ENCODE measurements at places on chromosomes 6 and 20.

GRCh38 chr6:93238632-93239031 lies 180.7 kb downstream of the EPHA7 start:
- no peak for DNase-seq

DNA sequence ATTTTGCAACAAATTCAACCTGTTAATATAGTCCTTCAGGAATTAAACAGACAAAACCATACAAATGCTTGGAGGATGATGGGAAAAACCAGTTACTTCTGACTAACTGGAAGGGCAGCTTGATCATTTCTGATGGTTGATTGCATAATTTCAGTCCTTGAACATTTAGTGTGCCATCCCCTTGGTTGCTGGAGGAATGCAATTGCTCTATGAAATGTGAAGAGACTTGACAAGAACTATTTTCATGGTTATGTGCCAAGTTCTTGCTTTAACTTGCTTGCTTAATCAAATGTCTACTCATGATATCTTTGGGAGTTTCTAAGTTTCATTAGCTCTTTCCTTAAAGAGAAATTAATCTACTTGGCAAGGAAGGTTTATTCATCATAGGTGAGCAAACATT lies 45.2 kb downstream of the ANKEF1 start:
- DNase-seq = no peak

DNA sequence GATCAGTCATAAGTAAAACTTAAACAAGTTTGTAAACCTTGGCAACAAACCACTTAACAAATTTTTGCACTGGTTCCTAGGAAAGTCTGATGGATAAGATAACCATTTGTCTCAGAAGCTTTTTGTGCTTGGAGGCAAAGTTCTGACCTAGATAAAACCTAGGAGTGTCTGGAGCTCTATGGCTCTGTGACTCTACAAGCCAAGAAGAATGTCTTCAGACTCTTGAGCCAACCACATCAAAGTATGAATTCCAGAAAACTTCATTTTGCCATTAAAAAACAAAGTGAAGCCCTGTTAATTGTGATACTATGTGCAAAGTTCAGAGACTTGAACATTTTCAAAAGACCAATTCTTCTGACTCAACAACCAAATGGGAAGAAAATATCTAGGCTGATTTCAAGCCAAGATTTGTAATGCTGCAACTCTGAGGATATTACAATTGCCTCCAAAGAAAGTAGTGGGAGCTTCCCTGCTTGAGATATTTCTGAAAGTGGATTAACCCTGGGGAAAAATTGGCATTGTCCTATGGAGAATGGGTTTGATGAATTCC lies 158.1 kb upstream of the FOXQ1 start:
- no peak for DNase-seq

DNA sequence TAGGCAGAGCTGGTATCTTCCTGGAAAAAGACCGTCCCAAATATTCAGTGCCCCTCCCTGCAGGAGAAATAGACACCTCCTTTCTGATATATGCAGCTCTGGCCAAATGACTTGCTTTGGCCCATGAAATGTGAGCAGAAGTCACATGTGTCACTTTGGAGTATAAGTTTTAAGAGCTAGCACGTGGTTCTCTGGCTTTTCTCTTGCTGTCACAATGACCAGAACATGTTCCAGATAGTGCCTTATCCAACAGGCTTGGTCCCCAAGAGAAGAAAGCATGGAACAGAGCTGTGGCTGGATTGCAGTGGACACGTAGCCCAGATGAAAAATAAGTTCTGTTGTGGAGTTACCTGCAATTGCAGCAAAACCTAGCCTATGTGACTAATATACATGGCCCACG lies 40.4 kb downstream of the UNC5CL start:
- no peak for DNase-seq

- no peak for DNase-seq
These were observed 38.0 kb downstream of the PHIP start for GRCh38 chr6:79040083-79040482.

DNA sequence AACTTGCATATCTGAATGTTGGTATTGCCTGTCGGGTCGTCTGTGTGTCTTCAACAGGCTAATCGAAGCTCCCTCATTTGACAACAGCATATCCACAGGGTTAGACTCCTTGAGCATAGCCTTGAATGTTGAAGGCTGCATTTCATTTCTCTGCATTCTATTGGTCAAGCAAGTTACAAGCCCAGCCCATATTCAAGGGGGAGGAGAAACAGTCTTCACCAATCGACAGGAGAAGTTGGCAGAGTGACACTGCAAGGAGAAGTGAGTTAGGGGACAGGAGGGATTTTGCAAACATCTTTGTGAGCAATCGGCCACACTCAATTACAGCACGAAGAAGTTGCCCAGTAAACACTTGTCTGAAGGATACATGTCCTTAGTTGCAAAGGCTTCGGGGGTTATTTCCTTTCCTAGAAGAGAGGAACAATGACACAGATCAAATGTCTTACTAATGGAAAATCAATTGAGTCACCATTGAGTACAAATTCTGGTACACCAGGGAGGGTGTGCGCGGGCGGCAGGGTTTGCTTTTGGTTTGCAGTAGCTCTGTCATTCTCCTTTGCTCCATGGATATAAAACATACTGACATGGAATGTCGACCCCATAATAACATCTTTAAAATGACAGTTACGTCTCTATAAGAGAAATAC lies 60.6 kb upstream of the NT5E start:
- DNase-seq = no peak

DNA sequence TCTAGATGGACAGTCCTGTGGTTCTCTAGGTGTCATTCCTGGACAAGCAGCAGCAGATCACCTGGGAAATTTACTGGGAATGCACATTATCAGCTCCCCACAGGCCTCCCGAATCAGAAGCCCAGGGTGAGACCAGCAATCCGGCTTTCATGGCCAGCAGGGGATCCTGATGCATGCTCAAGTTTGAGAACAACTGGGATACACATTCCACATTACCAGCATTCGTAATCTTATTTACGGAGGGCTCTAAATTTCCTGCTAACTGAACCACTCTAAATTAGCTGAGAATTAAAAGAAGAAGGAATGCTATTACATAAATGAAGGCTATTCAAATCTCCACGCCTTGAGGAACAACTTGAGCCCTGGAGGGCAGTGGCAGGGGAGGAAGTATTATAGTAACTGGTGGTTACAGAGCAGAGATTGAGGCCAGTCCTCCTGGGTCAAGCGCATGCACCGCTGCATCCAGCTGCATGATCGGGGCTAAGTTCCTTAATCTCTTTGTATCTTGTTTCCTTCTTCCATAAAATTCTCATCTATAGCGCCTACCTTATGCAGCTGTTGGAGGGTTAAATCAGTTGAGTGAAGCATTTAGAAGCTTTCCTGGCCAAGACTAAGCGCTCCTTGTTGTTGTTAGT lies 403.7 kb downstream of the CDH26 start:
- DNase-seq = no peak

DNA sequence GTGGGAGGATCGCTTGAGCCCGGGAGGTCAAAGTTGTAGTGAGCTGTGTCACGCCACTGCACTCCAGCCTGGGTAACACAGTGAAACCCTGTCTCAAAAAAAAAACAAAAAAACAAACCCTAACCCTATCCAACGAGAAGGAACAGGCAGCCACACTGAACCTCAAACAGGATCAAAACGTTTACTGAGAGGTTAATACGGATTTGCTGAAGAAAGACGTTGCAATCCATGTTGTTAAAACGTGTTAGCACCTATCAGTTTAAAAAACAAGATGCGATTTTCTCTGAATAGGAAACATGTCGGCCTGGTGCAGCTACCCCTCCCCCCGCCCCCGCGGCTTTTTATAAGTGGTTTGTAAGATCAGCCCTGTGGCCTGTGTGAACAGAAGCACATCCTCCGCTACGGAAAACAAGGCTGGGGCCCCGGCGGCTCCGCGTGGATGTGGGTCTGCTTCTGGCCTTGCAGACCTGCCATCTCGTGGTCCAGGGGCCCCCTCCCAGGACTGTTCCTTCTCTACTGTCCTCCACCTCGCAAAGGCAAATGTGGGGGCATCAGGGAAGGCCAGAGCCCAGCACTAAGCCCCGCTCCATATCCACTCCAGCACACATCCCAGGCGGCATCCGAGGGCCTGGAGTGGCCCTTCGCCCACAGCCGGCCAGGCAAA lies 11.4 kb downstream of the SLC2A4RG start:
- peak; percentile 46 for DNase-seq

GRCh38 chr20:25470045-25470444 lies 62.6 kb downstream of the GINS1 start:
- DNase-seq = peak; percentile 32

GRCh38 chr6:105805501-105806023 lies 280.6 kb upstream of the PRDM1 start:
- DNase-seq = no peak

DNA sequence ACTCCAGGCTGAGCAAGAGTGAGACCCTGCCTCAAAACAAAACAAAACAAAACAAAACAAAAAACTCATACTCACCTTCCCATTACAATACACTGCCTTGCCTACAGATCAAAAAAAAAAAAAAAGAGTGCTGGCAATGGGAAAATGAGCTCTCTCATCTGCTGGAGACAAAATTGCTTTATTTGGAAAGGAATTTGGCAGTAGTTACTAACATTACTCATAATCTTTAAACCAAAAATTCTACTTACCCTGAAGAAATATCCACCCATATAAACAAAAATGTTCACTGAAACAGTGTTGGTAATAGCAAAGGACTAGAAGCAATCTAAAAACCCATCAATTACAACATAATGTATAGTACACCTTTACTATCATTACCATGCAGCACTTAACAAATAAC lies 120.4 kb downstream of the RNGTT start:
- no peak for DNase-seq

DNA sequence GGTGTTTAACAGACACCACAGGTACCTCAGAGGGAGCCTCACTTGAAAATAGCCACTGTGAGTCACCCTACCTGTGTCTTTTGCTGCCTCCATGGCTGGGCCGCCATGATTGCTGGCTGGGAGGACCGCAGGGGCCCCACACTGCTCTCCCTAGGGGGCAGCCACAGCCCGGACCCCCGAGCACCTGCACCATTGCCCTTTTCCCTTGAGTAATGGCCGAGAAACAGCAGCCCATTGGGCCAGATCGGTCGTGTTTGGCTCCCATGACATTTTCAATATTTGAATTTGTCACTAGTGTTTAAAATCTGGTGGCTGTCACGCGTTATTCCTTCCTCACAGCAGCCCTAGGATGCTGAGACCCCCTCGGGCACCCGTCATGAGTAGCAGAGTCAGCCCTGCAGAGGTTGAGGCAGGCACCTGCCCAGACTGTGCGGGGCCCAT lies 6.7 kb downstream of the ZBP1 start:
- no peak for DNase-seq

DNA sequence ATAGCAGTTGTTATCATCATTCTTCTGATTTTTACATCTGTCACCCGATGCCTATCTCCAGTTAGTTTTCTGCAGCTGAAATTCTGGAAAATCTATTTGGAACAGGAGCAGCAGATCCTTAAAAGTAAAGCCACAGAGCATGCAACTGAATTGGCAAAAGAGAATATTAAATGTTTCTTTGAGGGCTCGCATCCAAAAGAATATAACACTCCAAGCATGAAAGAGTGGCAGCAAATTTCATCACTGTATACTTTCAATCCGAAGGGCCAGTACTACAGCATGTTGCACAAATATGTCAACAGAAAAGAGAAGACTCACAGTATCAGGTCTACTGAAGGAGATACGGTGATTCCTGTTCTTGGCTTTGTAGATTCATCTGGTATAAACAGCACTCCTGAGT lies 2.1 kb downstream of the CALHM6 start:
- DNase-seq = no peak

- DNase-seq = peak; percentile 78
These were observed 757 bp downstream of the RAET1E start for GRCh38 chr6:149897015-149897697.

DNA sequence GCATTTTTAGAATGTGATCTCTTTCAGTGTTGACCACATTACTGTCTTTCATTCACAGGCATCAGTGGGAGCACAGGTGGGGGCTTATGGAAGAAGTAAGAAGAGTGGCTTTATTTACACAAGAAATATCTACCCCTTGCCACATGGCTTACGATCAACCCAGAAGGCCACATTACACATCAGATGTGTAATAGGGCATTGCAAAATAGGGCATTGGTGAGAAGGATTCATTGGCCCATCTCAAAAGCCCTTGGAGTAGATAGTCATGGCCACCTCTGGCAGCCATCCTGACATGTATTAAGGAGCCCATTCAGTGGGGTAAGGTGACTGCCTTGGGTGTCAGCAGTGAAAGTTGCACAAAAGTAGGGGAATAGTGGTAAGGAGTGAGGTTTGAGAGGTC lies 97.5 kb downstream of the MAFB start:
- no peak for DNase-seq

- no peak for DNase-seq
These were observed 71.9 kb upstream of the TOP1 start for GRCh38 chr20:40956542-40957264.

GRCh38 chr6:22208026-22208425 lies 88.8 kb downstream of the PRL start:
- no peak for DNase-seq

- peak; percentile 30 for DNase-seq
These were observed 659.7 kb downstream of the KIF16B start for GRCh38 chr20:15913391-15914025.

- DNase-seq = no peak
These were observed 37.5 kb downstream of the NOX3 start for GRCh38 chr6:155418017-155418761.

DNA sequence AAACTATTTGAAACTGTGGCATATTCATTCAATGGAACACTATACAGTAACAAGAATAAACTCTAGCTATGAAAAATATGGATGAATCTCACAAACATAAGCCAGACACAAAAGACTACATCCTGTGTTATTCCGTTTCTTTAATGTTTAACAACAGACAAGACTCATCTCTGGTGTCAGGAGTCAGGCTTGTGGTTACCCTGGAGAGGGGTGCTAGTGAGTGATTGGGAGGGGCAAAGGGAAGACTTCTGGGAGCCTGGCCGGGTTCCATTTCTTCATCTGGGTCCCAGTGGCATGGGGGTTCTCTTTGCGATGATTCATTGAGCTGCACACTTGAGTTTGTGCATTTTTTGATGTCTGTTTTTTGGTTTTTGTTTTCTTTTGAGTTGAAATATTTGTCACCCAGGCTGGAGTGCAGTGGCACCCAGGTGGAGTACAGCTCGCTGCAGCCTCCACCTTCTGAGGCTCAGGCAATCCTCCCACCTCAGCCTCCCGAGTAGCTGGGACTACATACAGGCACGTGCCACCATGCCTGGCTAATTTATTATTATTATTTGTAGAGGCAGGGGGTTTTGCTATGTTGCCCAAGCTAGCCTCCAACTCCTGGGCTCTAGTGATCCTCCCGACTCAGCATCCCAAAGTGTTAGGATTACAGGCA lies 21.2 kb upstream of the TTPAL start:
- no peak for DNase-seq

- DNase-seq = no peak
These were observed 522.9 kb upstream of the SOX4 start for GRCh38 chr6:21070620-21071019.

DNA sequence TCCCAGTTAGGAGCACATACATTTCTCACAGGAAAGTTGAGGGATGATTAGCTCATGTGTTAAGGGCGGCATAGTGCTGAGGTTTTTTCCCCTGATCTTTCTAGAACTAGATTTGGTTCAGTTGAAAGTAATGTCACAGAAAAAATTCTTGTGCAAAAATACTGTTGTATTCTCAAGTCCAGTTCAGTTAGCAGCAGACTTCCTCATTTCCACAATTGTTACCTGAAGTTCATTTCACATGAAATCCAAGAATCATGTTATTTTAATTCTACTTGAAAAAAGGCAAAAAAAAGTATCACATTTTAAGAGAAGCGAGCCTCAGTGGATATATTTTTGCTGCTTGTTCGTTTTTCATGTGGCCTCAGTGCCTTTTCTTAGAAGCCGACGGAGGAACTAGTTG lies 227.8 kb downstream of the TMEM242 start:
- DNase-seq = no peak
